ENCODE measurements at places on chromosomes 1 and 21.
A peak's percentile ranks its signal among the peaks of the same experiment; 100 is the strongest.

GRCh38 chr1:106960412-106960811 lies 96.1 kb upstream of the PRMT6 start:
- no peak for DNase-seq

- no peak for DNase-seq
These were observed 121.9 kb downstream of the CYYR1 start for GRCh38 chr21:26451081-26451740.

DNA sequence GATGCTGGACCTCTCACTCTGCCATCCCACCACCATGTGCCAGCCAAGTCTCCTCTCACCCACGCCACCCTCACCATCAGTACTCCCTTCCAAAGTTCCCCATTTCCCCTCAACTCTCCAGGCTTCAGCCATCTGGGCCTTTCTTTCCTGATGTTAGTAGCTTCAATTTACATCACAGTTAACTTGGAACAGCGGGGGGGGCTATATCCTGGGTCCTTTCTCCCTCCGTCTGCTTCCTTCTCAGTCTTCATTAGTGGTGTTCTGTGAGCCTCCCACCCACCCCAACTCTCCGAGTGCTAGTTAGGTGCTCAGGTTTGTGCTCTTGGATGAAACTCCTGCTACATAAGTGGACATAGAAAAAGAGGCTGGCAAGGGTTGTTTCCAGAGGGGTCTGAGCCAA lies 31.9 kb downstream of the KCNC4 start:
- no peak for DNase-seq

DNA sequence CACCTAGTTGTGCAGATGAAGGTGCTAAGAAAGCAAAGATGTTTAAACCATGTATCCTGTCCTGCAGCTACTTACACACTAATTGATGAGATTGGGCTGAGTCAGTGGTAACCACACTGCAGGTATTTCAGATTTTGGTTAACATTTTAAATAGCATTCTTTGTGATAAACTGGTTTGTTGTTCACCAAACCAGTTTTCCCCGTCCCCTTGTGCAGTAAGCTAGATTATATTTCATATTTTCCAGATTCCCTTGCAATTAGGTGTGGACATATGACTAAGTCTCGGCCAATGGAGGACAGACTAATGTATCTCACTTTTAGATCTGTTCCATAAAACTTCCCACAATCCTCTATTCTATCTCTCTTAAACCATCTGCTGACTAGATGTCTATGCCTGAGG lies 320.4 kb downstream of the RWDD3 start:
- DNase-seq = no peak

DNA sequence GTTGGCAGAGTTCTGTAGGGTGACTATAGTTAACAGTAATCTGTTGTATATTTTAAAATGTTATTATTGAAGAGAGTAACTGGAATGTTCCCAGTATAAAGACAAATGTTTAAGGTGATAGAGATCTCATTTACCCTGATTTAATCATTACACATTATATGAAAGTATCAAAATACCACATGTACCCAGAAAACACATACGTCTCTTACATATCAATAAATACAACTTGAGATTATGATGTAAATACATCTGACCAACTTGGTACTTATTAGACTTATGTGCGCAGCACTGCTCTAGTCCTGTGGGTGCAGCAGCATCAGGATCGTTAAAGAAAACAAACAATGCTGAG lies 670 bp upstream of the PARK7 start:
- DNase-seq = no peak

DNA sequence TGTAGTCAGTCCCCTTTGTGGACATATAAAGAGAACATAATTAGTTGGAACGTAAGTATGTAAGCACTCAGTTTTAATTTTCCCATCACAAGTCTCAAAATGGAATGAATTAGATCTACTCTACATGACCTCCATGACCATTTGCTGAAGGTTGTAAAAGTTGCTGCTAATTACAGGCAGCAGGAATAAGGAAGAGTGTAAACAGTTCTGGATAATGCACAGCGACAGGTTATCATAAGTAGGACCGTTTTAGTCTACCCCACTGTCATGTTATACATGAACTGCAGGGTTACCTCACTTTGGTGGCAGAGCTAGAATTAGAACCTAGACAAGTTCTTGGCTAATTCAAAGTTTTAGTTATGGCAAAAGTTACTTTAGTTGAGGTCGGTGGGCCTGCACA lies 21.7 kb downstream of the YTHDF2 start:
- DNase-seq = no peak

DNA sequence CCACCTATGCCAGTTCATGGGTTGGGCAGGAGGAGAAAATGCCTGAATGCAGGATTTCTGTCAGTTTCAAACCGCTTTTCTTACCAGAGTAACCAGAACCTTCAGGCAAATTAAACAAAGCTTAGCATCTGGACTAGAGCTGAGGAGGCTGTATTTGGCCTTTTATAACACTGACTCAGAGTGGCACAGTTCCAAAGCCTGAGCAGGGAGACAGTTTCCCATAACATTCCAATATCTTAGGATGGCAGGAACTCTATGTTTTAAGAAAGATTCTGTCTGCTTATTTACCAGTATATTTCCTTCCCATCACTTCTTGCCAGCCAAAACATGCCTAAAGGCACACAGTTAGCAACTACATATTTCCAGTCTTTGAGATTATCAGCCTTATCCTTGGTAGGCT lies 46.8 kb downstream of the UBR4 start:
- no peak for DNase-seq

DNA sequence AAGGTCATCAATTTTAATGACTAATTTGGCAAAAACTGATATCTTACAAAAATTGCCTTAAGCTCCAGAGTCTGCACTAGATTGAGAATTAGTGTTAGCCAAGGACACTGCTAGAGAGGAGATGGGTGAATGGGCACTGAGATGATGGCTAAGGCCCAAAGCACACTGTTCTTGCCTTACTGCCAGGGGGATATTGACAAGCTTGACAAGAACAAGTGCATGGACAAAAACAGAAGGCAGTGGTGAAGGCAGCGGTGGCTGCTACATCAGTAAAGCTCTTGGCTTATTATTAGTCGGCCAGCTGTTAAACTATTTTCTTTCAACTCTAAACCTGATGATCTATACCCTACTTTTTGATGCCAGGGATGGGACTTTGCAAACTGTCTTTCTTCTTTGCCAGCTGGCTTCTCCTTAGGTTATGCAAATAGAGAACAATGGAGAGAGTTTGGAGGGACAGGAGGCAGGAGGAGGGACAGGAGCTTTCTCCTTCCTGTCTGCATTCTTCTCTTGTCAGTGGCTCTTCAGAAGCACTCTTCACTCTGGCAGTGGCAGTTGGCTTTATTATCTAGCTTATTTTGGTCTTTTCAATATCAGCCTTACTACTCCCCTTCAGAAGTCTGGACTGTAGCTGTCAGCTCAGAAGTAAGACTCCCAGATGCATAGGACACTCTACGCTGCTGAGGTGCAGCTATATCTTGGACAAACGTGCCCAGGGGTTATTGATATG lies 853.5 kb upstream of the TMPRSS15 start:
- DNase-seq = no peak

GRCh38 chr1:155871390-155871789 lies 12.0 kb downstream of the SYT11 start:
- DNase-seq = no peak

GRCh38 chr1:41222496-41222895 lies 19.6 kb downstream of the SCMH1 start:
- DNase-seq = no peak

- DNase-seq = no peak
These were observed 590.1 kb downstream of the LTN1 start for GRCh38 chr21:28402616-28402989.

GRCh38 chr1:224106568-224107281 lies 7.2 kb upstream of the FBXO28 start:
- peak; percentile 22 for DNase-seq

- no peak for DNase-seq
These were observed 25.2 kb downstream of the B3GALT5 start for GRCh38 chr21:39637971-39638240.

GRCh38 chr1:41687007-41687406 lies 202.5 kb upstream of the EDN2 start:
- no peak for DNase-seq

DNA sequence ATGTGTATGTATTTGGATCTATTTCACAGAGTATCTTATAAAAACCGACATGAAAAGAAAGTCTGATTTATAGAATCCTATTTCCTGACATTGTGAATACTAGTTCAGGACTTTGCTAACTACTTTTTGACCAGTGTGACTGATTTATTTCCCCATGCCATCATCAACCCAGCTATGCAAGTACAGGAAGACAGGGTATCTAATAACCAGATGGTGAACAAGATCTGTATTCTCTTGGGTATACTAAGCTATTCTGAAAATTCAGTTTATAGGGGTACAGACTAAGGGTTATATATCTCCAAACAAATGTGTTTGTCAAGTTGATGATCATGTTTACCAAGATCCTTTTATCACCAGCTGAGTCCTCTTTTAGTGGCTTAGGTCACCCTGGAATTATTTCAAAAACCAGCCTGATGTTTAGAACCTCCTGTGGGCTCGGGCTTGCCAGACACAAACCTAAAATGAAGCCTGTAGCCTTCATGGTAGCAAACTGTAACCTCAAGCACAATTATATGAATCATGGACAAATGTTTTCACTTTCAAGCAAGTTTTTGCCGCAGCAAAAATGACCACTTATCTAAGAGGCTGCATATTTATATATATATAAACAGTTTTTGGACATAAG lies 185.1 kb downstream of the FGGY start:
- no peak for DNase-seq

- DNase-seq = no peak
These were observed 98.8 kb downstream of the RHOU start for GRCh38 chr1:228833911-228834688.

GRCh38 chr21:42056468-42056867 lies 14.6 kb upstream of the UMODL1 start:
- no peak for DNase-seq

GRCh38 chr1:15155191-15155590 lies 1.6 kb downstream of the TMEM51 start:
- DNase-seq = no peak

DNA sequence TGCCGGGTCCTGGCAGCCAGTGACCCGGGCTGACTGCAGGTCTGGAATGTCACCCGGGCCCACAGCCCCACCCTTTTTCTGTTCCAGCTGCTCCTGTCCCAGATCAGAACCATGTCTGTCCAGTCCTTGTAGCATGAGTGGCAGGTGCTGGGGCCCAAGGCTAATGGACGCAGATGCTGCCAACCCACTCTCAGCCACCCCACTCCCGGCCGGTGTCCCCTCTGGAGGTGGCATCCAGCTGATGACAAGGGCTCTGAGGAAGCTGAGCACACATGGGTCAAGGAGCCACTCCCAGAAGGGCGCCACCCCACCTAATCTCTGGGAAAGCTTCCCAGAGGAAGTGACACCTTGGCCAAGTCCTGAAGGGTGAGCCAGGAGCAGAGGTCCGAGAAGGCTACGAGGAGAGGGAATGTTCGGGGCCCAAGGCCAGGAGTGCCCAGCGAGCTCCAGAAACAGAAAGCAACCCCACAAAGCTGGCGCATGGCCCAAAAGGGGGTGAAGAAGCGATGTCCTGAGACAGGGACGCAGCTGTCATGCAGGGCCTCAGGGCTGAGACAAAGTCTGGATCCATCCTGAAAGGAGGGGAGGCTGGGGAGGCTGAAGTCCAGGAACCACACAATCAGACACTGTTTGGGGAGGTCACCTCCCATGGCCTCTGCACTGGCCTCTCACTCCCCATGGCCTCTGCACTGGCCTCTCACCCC lies 39.5 kb downstream of the ACOT7 start:
- no peak for DNase-seq

DNA sequence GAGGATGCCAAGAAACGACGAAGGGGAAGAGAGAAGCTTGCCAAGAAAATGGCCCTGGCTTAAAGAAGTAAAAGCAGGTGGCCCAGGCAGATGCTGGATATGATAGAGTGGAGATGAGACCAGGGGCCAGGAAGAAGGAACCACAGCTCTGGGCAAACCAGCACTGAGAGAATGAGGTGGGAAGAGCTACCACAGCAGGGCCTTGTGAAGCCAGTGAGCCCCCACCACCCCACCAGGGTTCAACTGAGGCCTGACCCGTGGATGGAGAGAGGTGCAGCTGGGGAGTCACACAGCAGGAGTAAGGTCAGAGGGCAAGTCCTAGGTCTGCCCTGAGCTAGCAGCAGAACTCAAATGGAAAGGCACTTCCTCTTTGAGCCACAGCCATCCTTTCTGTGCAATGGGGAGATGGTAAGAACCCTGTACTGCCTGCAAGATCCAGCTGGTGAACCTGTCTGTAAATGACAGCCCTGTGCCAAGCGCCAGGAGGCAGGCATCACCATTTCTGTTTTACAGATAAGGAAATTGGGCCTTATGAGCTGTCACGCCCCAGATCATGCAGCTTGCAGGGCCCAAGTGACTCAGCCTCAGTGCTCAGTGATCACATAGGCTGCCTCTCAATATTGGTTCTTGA lies 8.5 kb downstream of the SH3BGRL3 start:
- DNase-seq = no peak

DNA sequence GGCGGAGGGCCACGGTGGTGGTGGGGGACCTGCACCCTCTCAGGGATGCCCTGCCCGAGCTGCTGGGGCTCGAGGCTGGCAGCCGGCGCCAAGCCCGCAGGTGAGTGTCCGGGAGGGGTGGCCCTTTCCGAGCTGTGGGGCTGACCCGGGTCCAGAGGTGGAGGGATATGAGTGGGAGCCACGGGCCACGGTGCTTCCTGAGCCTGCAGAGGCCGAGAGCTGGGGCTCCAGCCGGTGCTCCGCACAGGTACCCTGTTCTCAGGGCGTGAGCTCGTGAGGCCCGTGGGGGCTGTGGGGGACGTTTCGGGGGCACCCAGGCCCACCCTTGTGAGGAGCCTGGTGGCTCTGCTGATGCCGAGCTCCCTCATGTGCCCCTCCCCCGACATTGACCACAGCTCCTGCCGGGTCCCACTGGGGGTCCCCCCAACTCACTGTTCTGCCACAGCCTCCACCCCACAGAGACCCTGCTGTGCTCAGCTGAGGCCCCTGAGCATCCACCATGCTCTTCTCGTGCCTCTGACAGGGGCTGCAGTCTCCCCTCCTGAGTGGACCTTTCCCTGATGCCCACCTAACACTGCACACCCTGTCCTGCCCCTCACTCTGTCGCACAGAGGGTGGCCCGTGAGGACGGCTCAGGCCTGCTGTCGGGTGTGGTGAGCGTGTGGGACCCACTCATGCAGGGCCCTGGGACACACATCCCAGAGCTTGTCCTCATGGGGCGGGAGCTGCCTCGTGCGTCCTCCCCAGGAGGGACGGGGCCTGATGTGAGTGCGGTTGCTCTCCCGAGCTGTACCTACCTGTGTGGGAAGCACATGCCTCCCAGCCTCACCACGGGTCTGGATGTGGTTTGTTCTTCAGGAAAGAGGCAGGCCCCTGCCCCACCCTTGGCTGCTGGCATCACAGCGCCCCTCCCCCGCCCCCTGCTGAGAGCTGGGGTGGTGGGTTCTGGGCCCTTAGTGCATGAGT lies 27.5 kb downstream of the SLX9 start:
- DNase-seq = no peak

- no peak for DNase-seq
These were observed 922.8 kb upstream of the ADGRL4 start for GRCh38 chr1:79929356-79929755.

GRCh38 chr1:54287176-54287650 lies 87.2 kb downstream of the MRPL37 start:
- no peak for DNase-seq

Measured in NCI-H1048 (cell line).